T-helper 22 cell (primary cell): ENCODE measurements at places on chromosomes 11 and 22.

DNA sequence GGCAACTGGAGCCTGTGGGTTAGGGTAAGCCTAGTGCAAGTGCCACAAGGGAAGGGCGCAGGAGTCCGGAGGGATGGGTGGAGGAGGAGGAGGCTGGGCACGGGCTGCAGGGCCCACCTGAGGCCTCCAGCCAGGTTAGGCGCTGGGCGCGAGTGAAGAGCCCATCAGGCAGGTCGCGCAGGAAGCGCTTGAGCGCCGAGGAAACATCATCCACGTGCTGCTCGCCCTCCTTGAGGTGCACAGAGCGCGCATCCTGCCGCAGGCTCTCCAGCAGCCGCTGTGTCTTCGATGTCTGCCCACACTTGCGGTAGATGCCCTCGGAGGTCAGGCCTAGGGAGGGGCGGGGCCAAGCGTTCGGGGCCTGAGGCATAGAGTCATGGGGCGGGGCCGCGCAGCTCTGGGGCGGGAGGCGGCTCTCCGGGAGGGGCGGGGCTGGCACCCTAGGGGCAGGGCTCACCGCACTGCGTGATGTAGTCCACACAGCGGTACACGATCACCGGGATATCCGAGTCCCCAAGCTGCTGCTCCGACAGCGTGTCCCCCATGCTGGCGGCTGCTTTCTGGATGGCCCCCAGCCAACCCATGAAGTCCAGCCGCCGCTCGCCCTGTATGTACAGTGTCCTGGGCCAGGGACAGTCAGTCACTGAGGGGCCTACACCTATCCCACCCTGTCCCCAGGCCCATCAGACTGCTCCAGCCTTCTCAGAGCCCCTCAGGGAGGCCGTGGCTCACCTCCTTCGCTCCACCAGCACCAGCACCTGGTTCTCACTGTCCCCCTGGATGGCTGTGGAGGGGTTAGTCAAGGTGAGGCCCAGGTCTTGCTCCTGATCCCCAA is 22.9 kb upstream of the PDE2A start:
- no peak for DNase-seq

- no peak for DNase-seq
Measured at GRCh38 chr11:45643598-45644260, 21.7 kb downstream of the CHST1 start.

DNA sequence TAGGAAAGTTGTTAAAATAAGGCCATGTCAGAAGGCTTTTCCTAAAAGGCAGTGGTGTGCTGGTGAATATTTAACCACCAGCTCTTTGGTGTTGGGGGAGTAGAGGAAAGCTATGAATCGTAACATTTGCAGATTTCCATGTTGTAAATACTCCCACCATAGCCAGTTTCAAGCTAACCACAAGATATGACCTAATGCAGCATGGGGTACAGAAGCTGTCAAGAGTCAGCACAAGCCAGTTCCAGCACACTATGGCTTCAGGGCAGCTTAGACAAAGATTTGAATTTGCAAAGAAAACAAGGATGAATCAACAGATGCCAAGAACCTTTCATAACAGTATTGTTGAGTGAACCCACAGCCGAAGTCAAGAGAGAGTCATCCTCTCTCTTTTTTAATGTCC is 40.0 kb downstream of the COMMD9 start:
- no peak for DNase-seq

DNA sequence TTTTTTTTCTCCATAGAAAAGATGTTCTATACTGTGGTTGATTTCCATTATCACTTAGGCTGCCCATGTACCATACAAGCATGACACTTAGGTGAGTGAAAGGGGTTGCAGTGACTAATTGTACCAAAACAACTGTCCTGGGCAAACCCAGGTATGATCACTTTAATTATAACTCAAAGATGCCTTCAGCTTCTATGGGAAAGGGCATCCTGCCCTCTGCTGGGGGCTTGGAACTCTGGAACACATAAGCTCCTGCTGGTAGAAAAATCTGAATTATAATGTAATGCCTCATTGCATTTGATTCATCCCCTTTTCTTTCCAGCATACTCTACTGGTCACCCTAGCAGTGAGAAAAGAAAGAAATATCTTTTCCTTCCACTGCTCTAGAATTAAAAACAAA is 206.3 kb downstream of the DDX10 start:
- DNase-seq: no peak

DNA sequence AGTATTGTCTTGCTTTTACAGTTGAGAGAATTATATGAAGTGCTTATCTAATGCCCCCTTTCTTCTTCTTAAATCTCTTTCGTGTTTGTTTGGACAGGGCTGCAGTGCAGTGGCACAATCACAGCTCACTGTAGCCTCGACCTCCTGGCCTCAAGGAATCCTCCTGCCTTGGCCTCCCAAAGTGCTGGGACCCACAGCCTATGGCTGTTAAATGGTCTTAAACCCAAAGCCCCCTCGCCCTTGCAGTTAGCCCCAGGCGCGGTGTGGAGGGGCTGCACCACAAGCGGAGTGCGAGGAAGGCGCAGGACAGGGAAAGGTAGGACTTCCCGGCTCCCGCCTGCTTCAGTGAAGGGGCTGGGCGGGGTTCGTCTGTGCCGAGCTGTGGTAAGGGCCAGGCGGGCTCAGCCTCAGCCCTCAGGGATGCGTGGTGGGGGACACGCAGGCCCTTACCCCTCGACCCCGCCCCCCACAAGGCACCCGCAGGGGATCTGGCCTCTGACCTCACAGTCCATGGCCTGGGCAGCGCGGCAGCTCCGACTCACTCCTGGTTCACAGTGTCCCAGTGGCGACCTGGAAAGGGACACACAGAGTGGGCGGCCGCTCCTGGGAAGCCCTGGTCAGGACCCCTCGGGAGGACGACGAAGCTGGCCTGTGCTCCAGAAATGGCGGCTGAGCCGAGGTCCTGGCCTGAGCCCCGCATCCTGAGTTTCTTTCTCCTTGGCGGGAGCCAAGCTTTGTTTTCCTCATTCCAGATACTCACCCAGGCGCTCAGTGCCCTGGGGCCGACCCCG is 24.5 kb downstream of the BID start:
- no peak for DNase-seq

GRCh38 chr11:46901156-46901555 is 17.2 kb downstream of the LRP4 start:
- DNase-seq: no peak

GRCh38 chr22:43697894-43698293 is 114.2 kb downstream of the EFCAB6 start:
- DNase-seq: no peak

- DNase-seq: no peak
Measured at GRCh38 chr11:129312730-129313503, 62.7 kb upstream of the BARX2 start.

- no peak for DNase-seq
Measured at GRCh38 chr11:117495357-117495756, 167.7 kb downstream of the CEP164 start.

DNA sequence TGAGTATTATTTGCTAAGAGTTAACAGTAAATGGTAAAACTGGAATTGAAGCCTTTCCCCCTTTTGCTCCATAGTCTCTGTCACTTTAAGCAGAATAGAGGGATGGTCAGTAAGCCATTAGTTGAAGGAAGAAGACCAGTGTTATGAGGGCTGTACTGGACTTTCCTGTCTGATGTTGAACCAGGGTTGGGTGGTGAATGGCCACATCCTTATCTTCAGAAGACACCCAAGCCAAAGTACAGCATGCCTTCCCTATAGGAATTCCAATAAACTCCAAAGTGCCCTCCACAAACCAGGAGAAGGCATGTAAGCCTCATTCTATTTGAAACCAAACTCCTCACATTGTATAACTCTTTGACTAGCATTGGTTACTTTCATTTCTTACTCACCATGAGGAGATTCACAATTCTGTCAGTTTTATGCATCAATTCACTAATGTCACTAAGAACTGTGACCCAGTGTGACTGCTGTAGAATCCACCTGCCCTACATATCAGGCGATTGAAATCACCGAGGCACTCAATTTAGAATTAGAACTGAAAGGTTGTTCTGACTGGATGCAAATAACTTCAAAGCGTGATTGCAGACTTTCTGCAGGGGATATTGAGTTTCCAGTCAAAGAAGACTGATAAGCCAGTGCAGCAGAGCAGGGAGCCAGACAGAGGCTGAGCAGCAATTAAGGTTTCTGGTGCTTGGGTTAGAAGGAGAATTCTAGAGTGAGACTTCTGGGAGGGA is 107.1 kb upstream of the DDI1 start:
- no peak for DNase-seq

DNA sequence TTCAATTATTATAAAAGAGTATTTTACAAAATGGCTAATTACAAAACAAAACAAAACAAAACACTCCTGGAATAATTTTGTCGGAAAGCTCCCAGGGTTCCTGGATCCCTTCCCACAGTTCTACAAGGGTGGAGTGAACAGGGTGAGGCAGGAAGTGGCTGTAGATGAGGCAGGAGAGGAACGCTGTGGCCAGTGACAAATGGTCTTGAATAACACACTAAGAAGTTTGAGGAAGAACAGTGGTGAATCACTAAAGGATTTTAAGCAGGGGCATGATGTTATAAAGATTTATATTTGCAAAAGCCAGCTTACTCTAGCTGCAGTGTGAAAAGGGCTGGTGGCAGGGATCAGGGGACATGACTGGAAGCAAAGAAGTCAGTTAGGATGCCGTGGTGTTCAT is 33.8 kb upstream of the APOA1 start:
- no peak for DNase-seq

- no peak for DNase-seq
Measured at GRCh38 chr22:33984656-33985285, 64.5 kb upstream of the LARGE1 start.

DNA sequence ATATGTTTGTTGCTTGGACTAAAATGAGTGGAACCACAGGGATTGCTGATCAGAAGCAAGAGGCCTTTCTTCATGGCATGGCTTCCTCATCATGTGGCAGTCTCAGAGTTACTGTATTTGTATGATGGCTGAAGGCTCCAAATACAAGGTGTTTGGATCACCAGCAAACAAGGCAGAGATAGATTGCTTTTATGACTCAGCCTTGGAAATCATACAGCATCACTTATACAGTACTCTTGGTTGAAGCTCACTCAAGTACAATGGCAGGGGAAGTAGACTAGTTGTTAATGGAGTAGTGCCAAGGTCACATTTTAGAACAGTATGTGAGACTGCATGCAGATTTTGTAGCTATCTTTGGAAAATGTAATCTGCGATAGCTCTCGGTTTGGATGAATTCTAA is 16.6 kb downstream of the CAPRIN1 start:
- DNase-seq: no peak

DNA sequence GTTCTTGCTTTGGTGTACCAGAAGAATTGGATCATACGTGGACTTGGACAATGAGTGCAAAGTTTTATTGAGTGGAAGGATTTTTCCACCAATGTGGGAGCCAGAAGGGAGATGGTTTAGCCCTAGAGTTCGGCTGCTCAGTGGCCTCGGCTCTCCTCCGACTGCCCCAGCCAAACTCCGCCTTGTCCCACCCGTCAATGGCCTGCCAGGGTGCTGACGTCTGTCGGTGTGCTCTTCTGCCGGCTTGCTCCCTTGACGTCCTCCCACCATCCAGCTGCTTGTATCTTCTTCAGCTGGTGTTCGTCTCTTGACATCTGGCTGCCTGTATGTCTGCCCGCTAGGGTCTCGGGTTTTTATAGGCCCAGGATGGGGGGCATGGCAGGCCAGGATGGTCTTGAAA is 154.8 kb downstream of the APOL5 start:
- DNase-seq: no peak

DNA sequence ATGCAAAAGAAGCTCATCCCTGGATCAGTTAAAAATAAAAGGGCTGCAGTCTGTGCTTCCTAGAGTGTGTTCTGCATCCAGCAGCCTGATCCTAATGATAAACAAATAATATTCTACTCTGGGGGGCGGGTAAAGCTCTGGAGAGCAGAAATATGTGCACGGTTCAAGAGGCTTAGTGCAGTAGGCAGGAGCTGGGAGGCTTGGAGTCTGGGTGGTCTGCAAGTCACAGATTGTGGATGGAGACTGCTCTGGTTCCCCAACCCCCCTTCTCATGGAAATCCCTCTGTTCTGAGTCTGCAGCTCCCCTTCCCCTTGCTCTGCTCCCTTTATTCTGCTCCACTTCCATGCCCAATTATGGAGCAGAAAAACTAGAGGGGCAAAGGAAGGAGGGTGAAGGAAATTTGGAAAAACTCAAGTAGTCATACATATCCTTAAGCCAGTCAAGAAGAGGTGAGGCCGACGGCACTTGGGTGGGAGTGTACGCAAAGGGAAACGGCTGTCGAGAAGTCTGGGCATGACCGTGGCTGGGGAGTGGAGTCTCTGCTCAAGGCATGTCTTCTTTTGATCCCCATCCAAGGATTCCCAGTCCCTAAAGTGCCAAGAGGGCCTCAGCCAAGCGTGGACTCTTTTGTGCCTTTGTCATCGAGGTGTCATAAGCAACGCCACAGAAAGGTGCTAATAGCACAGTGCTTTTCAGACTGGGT is 16.3 kb upstream of the CLMP start:
- no peak for DNase-seq

DNA sequence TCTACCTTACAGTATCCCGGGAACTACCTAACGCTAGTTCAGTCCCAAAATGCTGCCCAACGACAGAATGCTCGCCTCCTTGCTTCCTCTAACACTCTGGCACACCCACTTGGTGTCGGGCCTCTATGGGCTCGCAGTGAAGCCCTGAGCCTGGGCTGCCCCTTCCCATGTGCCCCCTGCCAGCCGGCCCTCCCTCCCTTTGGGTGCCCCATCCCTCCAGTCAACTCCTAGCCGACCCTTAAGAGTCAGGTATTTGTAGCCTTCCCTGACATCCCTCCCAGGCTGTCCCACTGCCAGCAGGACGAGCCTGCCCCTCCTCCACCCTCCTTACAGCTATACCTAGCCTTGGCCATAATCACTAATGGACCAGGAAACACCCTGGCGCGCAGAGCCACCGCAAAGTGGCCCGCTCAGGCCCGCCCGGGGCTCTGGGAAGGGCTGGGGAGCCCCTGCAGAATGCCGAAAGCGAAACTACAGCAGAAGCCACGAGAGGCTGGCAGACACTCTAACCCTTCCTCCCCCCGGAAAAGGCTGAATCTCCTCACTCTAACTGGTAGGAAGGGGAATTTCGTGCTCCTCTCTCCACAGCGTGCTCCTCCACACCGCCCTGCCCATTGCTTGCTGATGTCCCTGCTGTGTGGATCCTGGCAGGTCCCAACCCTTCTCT is 8.2 kb downstream of the CBX7 start:
- DNase-seq: peak; percentile 48

DNA sequence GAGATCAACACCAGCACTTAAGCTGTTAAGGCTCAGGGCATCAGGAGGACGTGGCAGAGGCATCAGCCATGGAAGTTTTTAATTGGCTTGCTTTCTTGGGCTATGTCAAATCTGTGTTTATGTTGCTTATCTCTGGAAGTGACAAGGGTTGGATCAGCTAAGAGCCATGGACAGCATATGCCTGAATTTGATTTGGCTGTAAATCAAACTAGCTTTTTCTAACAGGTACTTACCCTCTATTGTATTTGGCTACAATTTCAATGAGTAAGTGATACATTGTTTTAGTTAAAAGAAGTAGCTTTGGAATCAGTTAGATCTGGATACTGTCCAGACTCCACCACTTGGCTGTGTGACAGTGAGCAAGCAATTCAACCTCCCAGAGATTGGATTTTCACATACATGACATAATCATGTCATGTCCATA is 936.6 kb downstream of the OPCML start:
- no peak for DNase-seq

GRCh38 chr22:45602824-45603595 is 68.6 kb upstream of the ATXN10 start:
- no peak for DNase-seq
